Thyroid gland (tissue), 4 donors: ENCODE measurements at places on chromosomes 6 and 20. TPM values are rescaled to one million over a fixed set of nuclear protein-coding genes. Genes with fewer than 3 reads are reported as not detected.

DNA sequence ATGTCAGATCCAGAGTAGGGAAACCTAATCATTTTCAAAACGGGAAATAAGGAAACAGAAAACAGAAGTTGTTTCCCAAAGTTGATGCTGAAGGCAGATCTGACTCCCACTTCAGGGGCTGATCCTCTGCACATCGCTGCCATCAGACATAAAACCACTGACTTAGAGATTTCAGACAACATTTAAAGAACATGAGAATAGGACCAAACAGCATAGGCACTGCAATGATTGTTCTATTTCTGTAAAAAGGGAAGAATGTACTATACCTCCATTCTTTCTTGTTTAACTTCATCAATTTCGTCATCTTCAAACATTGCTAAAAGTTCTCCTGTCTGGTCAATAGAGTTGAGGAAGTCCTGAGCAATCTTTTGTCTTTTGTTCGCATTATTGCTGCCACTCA is 324.7 kb upstream of the RUNX2 start:
- H3K27me3 ChIP-seq = no peaks in the 10 kb centered on the region
- no peak for DNase-seq
- no peaks in the 10 kb centered on the region for H3K36me3 ChIP-seq
- H3K27ac ChIP-seq = no peak overlapping the region

Gene TOP1
- 46.3 TPM for total RNA-seq

DNA sequence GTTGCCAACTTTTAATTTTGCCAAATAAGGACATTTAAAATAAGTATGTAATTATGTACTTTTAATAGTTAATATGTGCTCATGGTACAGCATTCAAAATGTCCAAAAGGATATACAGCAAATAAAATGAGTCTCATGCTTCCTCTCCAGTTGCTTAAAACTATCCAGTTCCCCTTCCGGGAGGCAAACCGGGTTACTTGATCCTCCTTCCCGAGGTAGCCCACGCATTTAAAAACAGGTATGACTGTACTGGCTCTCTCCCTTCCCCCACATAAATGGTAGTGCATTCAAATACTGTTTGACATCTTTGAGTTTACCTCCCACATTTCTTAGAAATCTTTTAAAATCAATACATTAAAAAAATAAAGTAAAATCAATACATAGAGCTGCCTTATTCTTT is 66.4 kb downstream of the PHF20 start:
- H3K4me3 ChIP-seq = no peak overlapping the region
- no peak for DNase-seq
- H3K36me3 ChIP-seq = no peaks in the 10 kb centered on the region
- no peaks in the 10 kb centered on the region for H3K27me3 ChIP-seq
- peak overlapping the region; percentile 73 for H3K27ac ChIP-seq

DNA sequence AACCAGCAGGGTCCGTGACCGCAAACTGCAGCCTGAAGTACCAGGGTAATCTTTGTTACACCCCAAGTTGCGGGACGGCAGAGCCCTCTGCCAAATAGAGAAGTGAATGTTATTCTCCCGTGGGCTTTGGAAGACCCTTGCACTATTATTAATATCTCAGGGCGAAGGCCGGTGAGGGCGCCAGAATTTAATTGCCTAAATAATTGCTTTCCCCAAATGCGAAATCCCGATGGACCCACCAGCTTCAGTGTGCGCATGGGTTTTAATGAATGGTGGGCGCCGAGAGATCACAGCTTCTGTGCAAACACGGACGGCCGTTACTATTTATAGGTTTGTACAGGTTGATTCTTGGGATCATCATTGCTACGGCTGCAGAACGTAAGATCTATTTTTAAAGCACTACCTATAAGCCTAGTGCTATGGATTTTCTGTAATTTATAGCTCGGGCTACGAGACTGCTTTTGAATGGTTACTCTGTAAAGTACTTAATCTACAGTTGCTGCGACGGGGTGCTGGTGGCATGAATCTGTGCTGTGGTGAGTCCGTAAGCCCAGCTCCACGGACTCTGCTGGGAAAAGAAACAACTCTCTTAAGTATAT is 15.2 kb upstream of the PHACTR3 start:
- no peaks in the 10 kb centered on the region for H3K36me3 ChIP-seq
- H3K27ac ChIP-seq = no peak overlapping the region
- H3K27me3 ChIP-seq = no peaks in the 10 kb centered on the region

DNA sequence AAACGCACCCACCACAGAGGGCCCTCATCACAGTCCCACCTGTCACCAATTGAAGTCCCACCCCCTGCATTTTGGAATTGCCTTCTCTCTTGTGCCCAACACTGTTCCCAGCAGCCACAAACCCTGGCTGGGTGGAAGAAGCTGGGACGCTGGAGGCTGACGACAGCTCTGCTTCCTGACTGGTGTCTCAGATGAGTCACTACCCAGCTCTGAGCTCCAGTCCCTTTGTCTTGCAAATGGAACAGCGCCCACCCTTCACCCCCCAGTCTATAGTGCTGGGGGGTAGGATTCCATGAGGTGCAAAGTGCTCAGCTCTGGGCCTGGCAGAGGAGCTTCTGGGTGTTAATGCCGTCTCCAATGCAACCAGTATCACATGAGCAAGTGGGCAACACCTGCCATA is 85.3 kb downstream of the DLGAP4 start:
- H3K4me1 ChIP-seq = no peaks in the 10 kb centered on the region
- H3K4me3 ChIP-seq = no peak overlapping the region
- H3K36me3 ChIP-seq = no peaks in the 10 kb centered on the region
- DNase-seq = no peak
- H3K27ac ChIP-seq = no peak overlapping the region

Gene ALDH8A1
- not detected for total RNA-seq

GRCh38 chr20:13857304-13857703 is 72.5 kb downstream of the NDUFAF5 start:
- H3K27me3 ChIP-seq = no peaks in the 10 kb centered on the region
- H3K36me3 ChIP-seq = no peaks in the 10 kb centered on the region
- H3K4me3 ChIP-seq = no peak overlapping the region
- H3K27ac ChIP-seq = no peak overlapping the region
- no peaks in the 10 kb centered on the region for H3K4me1 ChIP-seq

Gene DZANK1
- 6.7 TPM for total RNA-seq

DNA sequence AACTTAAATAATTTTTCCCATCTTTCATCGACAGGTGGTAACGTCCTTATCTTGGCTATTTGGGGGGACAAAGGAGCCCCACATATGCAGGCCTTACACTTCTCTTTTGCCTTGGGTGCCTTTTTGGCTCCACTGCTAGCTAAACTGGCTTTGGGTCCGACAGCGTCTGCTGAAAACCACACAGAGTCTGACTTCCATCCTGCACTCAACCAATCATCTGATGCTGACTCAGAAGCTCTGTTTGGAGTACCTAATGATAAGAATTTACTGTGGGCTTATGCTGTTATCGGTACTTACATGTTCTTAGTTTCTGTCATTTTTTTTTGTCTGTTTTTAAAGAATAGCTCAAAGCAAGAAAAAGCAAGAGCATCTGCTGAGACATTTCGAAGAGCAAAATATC is 178.5 kb downstream of the SLC16A10 start:
- no peaks in the 10 kb centered on the region for H3K4me1 ChIP-seq
- no peak for DNase-seq
- H3K27ac ChIP-seq = no peak overlapping the region
- no peaks in the 10 kb centered on the region for H3K27me3 ChIP-seq
- H3K4me3 ChIP-seq = no peak overlapping the region

GRCh38 chr20:58233881-58234528 is 5.6 kb upstream of the ANKRD60 start:
- peak; percentile 10 for DNase-seq
- no peak overlapping the region for H3K4me3 ChIP-seq
- no peaks in the 10 kb centered on the region for H3K4me1 ChIP-seq
- no peaks in the 10 kb centered on the region for H3K36me3 ChIP-seq

Gene LY6G6F
- not detected for total RNA-seq

GRCh38 chr6:17125407-17125806 is 23.6 kb downstream of the STMND1 start:
- H3K36me3 ChIP-seq = no peaks in the 10 kb centered on the region
- no peaks in the 10 kb centered on the region for H3K27me3 ChIP-seq
- no peak for DNase-seq
- no peaks in the 10 kb centered on the region for H3K4me1 ChIP-seq
- H3K4me3 ChIP-seq = no peak overlapping the region

Gene KIF3B
- total RNA-seq = 31.7 TPM

GRCh38 chr6:106568530-106568929 is 60.8 kb downstream of the RTN4IP1 start:
- no peak overlapping the region for H3K4me3 ChIP-seq
- no peaks in the 10 kb centered on the region for H3K4me1 ChIP-seq
- H3K27ac ChIP-seq = no peak overlapping the region
- no peak for DNase-seq
- H3K36me3 ChIP-seq = no peaks in the 10 kb centered on the region

GRCh38 chr6:91982559-91982958 is 1395.7 kb upstream of the MAP3K7 start:
- no peaks in the 10 kb centered on the region for H3K4me1 ChIP-seq
- no peak overlapping the region for H3K27ac ChIP-seq
- no peak overlapping the region for H3K4me3 ChIP-seq

DNA sequence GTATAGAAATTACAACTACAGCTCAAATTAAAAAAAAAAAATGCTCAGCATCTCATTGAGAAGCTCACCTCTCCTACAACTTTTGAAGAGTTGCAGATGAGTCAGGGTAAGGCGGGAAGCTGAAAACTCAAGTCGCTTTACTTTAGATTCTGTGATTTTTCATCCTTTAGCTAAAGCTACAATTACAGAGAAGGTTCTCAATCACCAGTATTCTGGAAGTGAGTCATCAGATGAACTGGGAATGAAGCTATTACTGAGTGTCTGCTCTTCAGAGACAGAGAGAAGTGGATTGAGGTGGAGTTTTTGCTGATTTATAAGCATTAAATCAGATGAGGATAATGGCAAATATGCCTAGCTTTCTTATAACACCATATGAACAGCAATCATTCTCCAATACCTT is 91.9 kb downstream of the TFAP2A start:
- H3K4me1 ChIP-seq = no peaks in the 10 kb centered on the region
- no peak overlapping the region for H3K4me3 ChIP-seq
- no peak for DNase-seq
- H3K36me3 ChIP-seq = no peaks in the 10 kb centered on the region
